ENCODE measurements at places on chromosomes 5 and 9. TPM values are rescaled to one million over a fixed set of nuclear protein-coding genes. Genes with fewer than 3 reads are reported as not detected.

CYLC2 gene
- not detected for total RNA-seq

PCDHA12 gene
- not detected for total RNA-seq

ADGRD2 gene
- not detected for total RNA-seq

FOXD1 gene
- total RNA-seq: 1.5 TPM

SUB1 gene
- 195 TPM for total RNA-seq

PCDHA9 gene
- not detected for total RNA-seq

GPX3 gene
- not detected for total RNA-seq

AIF1L gene
- not detected for total RNA-seq

ERMP1 gene
- 17.7 TPM for total RNA-seq

TAF11L10 gene
- not detected for total RNA-seq

PRRX2 gene
- not detected for total RNA-seq

ERCC8 gene
- 9.1 TPM for total RNA-seq

LHX6 gene
- total RNA-seq: not detected

PCDHGB2 gene
- 0.76 TPM for total RNA-seq

HSD17B4 gene
- total RNA-seq: 100 TPM

LRRC70 gene
- 0.95 TPM for total RNA-seq

Measured in natural killer cell treated with Interleukin-12 subunit alpha and Interleukin-12 subunit beta and Interleukin-15 and Interleukin-18, amount 100 ng/mL, for 72 hours (primary cell).